EH (cell line): ENCODE measurements at places on chromosomes 11 and 22.

DNA sequence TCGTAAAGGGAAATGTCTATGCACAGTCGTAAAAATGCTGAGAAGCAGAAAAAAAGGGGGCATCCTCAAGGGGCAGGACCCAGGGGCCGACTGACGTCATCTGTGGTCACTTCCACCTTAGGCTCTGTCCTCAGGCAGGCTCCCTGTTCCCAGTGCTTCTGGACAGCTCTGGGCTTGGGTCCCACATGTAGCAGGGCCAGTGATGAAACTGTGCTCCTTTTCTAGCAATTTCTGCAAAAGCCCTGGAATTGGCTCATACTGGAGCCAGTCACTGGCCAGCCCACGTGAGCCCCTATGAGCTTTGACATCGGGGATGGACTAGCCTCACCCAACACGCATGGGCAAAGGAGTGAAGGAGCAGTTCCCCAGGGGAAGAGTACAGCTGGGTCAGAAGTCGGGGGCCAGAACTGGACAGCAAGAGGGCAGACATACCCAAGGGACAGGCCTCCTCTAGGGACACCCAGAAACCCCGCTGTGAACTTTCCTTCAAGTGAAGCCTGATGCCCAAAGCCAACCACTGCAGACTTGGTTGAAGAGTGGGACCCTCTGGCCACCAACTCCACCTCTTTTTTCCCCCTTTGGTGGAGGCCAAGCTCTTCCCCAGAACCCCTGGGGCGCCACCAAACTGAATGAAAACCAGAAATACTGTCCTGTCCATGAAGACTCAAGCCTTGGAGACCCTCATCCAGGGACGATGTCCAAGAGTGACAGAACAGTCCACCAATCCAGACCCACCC lies 1349.0 kb downstream of the BRD1 start:
- DNase-seq = no peak

DNA sequence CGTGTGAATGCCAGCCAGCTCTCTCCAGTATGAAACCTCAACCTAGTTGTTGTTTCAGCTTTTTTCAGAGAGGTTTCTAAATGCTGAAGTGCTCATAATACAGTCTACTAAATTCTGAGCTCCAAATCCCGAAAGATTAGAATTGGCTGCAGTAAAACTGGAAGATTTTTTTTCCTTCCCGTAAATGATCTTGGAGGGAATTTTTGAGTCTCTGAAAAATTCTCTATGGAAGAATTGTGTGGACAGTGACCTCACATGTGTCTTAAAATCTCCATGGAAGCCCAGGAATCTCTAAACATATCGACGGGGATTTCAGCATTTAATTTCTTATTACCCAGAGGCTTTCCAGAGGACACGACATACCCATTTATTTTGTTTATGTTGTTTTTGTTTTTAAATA lies 1499.2 kb downstream of the LRRC4C start:
- DNase-seq = no peak

DNA sequence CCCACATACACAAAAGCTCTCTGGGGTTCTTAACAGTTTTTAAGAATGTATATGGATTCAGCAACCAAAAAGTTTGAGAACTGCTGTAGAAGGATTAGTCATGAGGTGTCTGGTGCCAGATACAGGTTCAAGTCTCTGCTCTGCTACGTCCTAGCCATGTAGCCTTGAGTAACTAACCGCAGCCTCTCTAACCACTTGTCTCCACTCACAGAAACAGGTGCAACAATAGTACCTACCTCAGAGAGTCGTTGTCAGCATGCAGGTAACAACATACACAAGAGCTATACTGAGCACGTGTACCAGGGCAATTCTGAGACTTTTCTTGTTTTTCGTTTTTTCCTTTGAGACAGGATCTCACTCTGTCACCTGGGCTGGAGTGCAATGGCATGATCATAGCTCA lies 26.9 kb downstream of the CBX7 start:
- no peak for DNase-seq

DNA sequence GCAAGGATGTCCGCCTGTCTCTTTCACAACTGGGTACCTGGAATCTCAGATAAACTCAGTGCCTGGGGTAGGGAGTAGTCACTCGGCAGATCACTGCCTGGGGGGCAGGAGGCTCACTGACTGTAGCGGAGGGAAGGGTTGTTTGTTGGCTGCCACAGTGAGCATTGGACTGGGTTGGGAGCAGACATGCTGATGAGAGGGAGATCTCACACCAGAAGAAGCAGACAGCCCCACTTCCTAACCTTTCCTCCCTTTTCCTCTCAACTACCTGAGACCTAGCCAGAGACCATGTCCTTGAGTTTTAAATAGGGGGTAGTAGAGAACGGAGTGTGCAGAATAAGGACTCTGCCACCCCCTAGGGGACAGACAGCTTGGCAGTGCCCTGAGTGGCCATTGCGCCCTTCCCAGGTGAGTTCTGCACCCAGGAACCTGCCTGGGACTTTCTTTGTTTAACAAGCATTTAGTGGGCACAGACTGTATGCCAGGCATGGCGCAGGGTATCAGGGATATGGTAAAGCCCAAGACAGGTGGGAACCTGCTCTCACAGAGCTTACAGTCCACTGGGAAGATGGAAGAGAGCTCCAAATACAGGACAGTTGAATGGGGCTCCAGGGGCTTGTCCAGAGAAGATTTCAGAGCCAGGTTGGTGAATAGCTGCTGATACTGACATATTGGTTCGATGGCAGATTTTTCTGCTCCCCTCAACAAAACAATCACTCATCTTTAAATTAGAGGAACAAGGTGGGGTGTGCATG lies 115.7 kb upstream of the NNMT start:
- peak; percentile 29 for DNase-seq

- no peak for DNase-seq
These were observed 84.3 kb upstream of the GNAZ start for GRCh38 chr22:22986008-22986407.

DNA sequence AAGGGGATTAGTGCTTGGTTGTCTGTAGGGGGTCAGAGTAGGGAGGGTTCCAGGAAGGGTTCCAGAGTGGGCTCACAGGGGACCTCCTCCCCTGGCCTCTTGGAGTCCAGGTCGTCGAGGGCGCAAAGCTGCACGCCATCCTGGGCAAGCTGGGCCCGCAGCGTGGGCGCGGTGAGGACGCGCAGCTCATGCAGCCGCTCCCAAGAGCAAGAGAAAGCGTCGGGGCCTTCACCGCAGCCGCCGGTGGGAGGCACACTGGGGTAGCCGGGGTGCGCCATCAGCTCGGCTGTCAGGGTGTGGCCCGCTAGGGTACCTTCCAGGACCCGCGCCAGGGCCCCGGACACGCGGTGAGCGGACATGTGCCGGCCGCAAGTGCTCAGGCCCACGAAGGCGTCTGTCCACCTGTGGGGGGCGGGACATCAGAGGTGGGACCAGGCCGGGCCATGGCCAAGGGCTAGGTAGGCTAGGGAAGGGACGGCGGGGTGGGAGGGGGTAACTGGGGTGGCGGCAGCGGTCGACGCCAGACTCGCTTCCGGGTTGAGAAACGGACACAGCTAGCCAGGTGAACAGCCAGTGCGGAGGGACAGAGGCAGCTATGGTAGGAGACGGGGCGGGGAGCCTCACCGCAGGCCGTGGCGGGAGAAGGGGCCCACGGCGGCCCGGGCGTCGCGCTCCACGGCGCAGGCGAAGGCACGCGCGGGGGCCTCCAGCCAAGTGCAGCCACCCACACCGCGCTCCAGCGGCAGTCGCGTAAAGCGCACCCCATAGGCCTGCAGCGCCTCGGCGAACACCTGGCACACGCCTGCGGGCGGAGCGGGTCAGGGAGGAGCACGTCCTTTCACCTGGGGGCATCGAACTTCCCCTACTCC lies 1.2 kb downstream of the YDJC start:
- no peak for DNase-seq

DNA sequence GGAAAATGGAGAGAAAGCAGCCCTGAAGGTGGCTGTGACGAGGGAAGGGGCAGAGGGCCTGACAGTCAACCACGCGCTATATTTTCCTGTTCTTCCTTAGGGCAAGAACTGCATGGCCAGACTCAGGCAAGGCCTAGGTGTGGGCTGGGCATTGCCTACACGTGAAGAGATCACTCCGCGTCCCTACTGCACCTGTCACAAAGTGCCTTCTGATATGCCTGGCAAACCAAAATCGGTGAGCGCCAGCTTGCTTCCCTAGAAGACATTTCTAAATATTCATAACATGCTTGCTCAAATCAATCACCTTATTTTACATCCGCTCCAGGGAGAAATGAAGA lies 6.3 kb downstream of the TMEM121B start:
- no peak for DNase-seq

DNA sequence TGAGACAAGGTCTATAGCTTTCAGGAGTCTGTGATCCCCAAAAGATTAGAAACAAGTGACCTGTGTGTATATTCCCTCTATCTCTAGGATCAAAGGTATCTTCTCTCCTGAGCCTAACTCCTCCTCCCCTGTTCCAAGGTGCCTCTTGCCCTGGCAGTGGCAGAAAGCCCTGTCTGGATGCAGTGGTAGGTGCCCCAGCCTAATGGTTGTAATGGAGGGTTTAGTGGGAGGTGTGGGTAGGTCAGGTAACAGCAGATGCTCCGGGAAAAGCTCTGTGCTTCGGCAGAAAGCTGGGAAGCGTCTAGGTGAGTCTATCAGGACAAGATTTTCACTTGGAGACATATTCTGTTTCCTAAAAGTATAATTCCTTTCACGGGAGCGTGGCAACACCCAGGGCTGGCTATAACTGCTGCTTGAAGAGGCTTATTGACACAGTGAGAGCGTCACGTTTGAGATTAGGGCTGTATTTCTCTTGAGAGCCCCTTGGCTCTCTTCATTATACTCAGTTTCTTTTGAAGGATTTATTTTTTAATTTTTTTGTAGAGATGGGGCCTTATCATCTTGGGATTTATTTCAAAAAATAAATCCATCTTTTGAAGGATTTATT lies 49.5 kb downstream of the PRR5L start:
- DNase-seq = no peak

DNA sequence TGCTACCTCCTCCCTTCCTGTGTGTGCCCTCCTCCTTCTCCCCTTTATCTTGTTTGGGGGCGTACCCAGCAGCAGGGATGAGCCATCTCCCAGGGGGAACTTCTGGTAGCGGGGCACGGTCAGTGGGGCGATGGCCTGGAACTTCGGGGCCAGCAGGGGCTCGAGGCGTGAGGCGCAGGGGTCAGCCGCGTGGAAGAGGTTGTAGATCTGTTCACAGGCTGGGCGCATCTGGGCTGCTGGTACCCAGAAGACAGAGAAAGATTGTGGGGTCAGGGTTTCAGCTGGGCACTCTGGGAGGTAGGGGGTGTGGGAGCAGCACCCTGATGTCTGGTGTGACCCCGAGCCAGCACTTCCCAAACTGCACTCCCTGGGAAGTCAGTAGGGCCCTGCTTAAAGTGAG lies 9.1 kb downstream of the PITPNM1 start:
- no peak for DNase-seq

DNA sequence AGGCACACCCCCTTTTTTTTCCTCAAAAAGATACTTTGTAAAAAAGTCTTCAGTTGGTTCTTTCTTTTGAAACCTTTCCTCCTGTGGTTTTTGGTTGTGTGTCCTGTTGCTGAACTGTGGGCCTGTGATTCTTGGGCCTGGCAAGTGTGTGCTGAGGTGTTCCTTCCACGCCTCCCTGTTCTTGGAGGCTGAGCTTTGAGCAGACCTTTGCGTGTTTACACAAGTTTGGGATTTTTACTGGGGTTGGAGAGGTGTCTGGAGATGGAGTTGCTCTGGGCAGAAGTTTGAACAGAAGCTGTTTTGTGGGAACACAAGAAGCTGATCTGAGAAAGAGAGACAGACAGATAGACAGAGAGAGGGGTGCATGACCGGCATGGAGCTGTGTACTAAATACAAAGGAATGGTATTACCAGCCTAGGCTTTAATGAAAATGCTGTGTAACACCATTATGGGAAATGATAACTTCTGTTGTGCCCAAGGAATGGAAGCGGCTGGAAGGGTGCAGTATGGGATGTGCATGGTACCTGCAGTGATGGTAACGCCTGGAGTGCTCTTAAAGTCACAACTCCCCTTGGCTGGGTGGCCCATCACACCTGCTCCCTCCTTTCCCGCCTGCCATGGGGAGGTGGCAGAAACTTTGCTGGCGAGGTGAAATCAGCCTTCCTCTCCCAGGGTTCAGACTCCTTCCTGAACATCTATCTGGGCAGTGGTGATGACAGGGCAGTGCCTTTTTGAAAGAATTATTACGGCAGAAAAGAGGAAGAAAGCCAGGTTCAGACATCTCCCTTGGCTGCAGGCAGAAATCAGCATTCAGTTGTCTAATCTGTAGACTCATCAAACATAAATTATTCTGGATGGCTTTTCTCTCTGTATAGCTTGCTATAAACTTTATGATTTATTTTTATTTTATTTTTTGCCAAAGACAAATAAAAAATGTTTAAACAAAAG lies 70.4 kb downstream of the LDLRAD3 start:
- DNase-seq = no peak

- no peak for DNase-seq
These were observed 27.6 kb downstream of the RCOR2 start for GRCh38 chr11:63889344-63889743.

- no peak for DNase-seq
These were observed 16.6 kb upstream of the TTLL12 start for GRCh38 chr22:43203471-43203981.

GRCh38 chr11:5556596-5557188 lies 8.4 kb upstream of the OR52H1 start:
- DNase-seq = peak; percentile 3

DNA sequence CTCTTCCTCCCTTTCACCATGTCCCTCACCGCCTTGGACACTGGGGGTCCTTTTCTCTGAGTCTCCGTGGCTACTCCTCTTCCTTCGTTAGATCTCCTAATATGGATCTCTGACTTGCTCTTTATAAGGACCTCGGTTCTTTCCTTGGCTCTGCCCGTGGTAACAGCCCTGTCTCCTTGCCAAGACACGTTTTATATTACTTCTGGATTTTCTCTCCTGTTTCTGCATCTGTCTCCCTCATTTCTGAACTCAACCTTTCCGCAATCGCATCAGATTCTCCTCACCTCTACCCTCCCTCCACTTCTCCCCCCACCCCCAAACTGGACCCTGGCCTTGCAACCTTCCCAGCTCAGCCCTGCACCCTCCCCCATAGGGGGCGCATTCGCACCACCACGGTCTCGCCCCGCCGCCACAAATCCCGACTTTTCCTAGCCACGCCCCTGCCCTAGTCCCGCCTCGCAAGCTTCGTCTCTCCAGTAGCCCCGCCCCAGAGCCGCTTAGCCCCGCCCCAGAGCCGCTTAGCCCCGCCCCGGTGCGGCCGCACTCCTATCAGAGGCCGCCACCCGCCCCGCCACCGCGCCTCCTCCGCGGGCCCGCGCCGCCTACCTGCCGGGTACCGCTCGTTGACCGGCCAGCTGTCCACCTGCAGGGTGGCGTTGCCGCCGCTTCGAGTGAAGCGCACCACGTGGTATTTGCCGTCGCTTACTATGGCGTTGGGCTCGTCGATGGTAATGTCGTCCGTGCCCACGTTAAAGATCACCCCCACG lies 39.0 kb downstream of the SLC22A12 start:
- peak; percentile 4 for DNase-seq

DNA sequence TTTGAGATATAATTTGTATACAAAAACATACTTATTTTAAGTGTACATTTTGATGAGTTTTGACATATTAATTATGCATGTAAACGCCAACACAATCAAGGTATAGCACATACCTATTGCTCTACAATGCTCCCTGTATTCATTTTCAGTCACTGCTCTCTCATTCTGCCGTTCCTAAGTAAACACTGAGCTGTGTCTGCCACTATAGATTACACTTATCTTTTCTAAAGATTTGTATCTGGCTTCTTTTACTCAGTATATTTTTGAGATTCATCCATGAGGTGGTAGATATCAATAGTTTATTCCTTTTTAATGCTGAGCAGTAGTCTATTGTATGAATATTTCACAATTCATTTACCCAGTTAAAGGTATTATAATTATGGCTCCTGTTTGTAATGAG lies 25.4 kb upstream of the BACE1-AS start:
- no peak for DNase-seq

GRCh38 chr11:111913031-111913861 lies 712 bp downstream of the HSPB2 start:
- DNase-seq = peak; percentile 71
